NCI-H1694 treated with DMSO at 0.1 percent for 48 hours (cell line): ENCODE measurements at places on chromosomes 12 and 14.

DNA sequence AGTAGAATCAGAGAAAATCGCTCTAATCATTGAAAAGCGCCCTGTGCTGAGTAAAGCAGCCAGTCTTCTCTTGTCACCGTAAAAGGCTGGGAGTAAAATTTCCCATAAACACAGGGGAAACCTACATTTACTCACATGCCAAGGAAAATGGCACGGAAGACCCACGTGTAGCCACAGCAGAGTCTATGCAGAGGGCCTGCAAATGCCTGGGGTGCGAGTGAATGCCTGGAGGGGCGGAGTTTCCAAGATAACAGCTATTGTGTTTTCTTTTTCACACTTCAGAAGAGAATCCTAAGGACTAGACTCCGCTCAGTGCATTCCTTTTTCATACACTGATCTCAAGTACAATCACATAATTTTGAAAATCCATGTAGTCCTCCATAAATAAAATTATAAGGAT, 159.9 kb upstream of the FOXN3 start:
- no peak for DNase-seq

DNA sequence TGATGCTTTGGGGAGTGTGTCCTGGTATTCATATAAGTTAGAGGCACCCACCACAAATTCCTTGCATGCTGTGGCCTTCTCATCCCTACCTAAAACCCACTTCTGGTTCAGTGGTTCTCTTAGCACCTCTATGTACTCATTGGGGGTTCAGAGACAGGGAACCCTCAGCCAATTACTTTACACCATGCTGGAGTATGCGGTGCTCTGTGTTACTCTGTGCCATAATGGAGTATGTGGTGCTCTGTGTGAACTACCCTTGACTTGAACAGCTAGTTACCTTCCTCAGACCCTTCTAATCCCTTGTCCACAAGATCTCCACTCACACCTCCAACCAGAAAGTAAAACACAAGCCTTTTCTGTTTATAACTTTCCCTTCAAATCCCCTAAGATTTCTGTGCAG, 172.5 kb upstream of the E2F7 start:
- DNase-seq, result no peak

- DNase-seq, result no peak
These were observed 28.1 kb upstream of the CD9 start for GRCh38 chr12:6172086-6172485.

DNA sequence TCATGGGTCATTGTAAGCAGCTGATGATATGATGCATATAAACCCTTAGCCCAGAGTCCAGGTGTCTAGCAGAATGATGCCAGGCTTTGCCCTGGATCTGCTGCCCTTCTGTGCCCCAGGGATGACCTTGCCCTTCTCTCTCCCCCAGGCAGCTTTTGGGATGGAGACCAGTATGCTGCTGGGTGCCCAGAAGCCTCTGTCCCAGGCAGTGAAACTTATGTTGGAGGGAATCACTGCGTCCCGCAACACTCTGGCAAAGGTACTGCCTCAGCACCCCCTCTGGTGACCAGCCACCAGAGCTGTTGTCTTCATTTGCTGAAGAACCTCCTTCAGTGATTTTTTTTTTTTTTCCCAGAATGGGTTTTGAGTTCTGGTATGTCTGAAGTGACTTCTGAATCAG, 23.3 kb downstream of the CYP46A1 start:
- DNase-seq, result no peak

DNA sequence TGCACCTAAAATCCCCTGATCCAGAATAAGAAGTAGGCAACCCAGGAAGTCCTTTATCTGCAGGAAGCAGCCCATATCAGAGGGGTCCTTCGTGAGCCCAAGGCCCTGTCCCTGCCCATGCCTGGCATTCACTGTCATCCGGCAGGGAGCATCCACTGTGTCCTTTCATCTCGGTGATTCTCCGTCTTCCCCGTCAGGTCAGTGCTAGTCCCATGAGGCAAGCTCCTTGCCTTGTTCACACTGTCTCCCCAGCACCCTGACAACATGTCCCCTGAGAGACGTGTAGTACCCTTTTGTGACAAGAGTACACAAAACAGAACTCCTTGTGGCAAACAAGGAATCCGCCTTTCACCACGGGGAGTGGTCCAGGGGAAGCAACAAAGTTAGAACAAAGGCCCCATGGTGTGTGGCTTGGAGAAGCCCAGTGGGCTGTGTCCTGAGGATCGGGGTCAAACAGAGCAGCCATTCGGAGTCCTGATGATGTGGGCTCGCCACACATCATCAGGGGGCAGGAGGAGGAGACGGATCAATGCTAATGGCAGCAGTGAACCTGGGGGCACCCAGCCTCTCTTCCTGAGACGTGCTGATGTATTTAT, 112.1 kb downstream of the DICER1 start:
- DNase-seq, result no peak

DNA sequence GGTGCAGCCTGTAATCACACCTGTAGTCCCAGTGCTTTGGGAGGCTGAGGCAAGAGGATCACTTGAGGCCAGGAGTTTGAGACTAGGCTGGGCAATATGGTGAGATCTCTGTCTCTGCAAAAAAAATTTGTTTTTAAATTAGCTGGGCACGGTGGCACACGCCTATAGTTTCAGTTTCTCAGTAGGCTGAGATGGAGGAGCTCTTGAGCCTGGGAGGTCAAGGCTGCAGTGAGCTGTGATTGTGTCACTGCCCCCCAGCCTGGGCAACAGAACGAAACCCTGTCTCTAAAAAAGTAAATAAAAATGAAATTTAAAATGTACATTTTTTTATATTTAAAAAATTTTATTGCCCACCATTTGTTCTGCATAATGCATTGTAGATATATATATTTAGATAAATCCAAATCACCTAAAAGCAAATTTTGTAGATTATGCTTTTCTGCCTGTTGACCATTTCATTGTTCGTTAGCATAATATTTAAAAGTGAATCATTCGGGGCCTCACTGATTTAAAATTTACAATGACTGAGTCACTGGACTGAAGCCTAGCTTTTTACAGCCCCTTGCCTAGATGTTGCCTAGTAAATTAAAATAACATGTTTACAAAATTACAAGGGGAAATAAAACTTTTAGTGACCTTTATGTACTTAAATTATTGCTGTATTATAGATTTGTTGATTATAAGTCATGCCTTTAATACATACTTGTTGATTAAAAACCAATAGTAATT, 87.9 kb downstream of the USP15 start:
- no peak for DNase-seq
